Lung microvascular endothelial cell (primary cell): ENCODE measurements at places on chromosomes 5 and 9. TPM values are rescaled to one million over a fixed set of nuclear protein-coding genes. Genes with fewer than 3 reads are reported as not detected.

GRCh38 chr9:35700031-35700430 is 10.3 kb upstream of the TPM2 start:
- DNase-seq, result no peak

Gene LIFR
- total RNA-seq, result 26.4 and 29.2 TPM in 2 replicates

- no peak for DNase-seq
Measured at GRCh38 chr5:174401793-174402192, 322.6 kb upstream of the MSX2 start.

- DNase-seq, result no peak
Measured at GRCh38 chr5:140136624-140137023, 10.9 kb downstream of the IGIP start.

DNA sequence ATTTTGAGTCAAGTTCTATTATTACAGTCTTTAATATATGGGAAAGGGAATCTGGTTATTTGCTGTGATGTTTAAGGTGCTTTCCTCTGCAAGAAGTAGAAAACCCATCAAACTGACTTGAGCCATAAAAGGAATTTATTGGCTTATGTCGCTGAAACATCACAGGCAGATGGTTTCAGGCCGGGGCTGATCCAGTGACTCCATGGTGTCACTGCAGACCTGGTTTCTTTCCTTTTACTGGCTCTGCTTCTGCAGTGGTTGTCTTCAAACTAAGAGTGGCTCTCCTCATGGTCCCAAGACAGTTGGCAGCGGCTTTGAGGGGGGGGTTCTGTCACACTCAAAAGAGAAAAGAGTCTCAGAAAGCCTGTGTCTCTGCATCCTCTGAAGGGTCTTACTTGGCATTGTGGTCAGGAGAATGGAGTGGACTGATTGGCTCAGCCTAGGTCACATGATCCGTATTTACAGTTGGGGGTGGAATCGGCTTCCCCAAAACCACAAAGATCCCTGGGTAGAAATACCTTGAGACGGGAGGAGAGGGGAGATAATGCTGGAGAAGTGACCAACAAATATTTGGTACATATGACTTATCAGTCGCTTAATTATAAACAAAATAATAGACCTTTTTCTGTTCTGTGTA is 106.3 kb downstream of the DAPK1 start:
- no peak for DNase-seq

Gene EPB41L4B
- 0.20 and 0.44 TPM in 2 replicates for total RNA-seq

DNA sequence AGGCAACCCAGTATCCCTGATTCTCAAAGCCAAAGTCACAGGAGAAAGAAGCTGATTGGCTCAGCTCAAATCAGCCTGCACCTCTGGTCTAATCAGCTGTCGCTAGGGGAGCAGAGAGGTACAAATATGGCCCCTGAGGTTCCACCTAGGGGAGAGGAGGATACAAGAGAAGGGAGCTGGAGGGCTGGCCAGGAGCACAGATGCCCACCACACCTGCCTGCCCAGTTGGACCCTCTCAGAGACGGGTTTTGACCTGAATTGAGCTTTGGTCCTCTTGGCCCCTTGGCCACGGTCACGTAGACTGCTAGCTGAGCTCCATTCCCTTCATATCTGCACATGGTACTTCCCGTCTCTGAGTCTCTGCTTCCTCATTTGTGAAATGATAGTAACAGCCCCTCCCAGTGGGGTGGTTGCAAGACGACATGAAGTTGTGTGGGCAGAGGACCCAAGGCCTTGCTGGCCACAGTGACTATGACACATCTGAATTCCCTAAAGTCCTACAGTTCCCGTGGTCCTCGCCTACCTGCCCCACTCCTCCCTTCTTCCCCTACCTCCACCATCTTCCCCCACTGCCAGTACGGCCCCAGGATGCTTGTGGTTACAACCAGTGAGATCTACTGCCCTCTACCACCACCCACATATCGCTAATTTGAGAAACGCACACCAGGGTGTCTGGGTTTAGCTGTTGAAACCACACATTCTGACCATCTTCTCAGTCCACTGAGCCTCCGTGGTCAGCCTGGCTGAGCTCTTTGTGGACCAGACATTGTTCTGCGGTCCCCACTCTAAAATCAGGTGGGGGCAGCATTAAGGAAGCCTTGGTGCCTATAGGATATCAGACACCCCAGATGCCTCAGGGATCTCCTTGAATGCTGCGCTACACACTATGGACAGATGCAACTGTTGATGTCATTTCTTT is 60.3 kb upstream of the NEK6 start:
- DNase-seq, result no peak

GRCh38 chr5:109452661-109453060 is 42.9 kb upstream of the PJA2 start:
- DNase-seq, result no peak

DNA sequence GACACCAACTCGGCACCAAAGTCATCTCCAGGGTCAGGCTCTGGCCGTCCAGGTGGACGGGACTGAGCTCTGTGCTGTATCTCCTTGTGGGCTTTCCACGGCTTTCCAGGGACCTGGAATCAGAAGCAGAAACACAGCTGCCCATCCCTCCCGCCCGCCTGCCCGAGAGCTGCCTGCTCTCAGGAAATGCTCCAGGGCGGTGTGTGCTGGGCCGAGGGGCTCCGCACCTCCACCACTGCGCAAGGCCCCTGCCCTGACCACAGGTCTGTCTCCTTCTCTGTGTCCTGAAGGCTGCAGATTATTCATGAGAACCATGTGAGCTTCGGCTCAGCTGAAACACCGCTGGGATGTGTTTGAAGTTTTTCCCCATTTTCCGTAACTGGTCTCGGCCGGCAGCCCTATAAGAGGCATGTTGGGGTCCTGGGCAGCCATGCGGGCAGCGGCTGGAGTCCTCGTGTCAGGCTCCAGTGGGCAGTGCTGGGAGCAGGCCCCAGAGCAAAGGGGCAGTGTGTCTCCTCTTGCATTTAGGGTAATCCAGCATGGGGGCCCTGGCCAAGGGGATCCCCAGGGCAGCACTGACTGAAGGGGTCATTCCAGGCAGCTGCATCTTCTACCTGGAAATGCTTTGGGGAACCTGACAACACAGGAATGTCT is 22.8 kb downstream of the NKD2 start:
- DNase-seq, result no peak

Gene EEIG1
- total RNA-seq, result 10.2 and 24.2 TPM in 2 replicates

- no peak for DNase-seq
Measured at GRCh38 chr5:124371111-124371706, 375.2 kb downstream of the ZNF608 start.

DNA sequence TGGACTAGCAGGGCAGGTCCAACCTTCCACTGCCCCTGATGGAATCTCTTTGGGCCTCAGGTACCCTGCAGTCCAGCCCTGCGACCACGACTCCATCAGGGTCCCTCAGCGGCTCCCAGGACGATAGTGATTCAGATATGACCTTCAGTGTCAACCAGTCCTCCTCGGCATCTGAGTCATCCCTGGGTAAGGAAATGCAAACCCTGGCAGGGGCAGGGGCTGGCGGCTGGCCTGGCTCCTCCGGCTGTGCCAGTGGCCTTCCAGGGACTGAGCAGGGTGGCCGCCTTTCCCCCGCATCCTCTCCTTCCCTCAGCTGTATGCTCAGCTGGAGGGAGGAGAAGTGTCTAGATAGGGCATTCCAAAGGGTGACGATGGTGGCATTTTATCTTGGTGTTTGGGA is 45.0 kb downstream of the NEURL1B start:
- no peak for DNase-seq

Gene ANKHD1
- 39.2 and 47.0 TPM in 2 replicates for total RNA-seq

Gene VPS13A
- 15.9 and 23.0 TPM in 2 replicates for total RNA-seq

Gene MTAP
- 11.1 and 13.3 TPM in 2 replicates for total RNA-seq

Gene TEX48
- not detected in 2 replicates for total RNA-seq

Gene SLCO4C1
- not detected in 2 replicates for total RNA-seq

GRCh38 chr9:4059437-4059836 is 240.4 kb downstream of the GLIS3 start:
- DNase-seq, result no peak

DNA sequence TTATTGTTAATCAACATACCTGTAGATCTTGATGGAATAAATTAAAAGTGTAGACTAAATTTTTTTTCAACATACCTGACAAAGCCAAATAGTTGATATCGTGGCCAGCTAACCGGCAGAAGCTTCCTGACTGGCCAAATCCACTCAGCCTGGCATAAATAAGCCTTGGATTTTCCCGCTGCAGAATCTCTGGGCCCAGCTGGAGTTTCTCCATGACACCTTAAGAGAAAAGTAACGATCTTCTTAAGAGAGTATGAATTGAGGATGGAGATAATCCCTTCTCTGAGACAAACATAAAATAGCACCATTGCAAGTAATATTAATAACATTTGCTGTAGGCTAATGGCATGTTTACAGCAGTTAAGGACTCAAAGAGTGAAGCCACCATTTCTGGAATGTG is 2.2 kb downstream of the AMACR start:
- DNase-seq, result no peak
